ENCODE measurements at places on chromosomes 7 and 10.
A peak's percentile ranks its signal among the peaks of the same experiment; 100 is the strongest.

GRCh38 chr7:92413550-92413949 lies 33.7 kb upstream of the GATAD1 start:
- DNase-seq, result no peak

GRCh38 chr10:127449490-127449889 lies 99.6 kb upstream of the NPS start:
- DNase-seq, result no peak

DNA sequence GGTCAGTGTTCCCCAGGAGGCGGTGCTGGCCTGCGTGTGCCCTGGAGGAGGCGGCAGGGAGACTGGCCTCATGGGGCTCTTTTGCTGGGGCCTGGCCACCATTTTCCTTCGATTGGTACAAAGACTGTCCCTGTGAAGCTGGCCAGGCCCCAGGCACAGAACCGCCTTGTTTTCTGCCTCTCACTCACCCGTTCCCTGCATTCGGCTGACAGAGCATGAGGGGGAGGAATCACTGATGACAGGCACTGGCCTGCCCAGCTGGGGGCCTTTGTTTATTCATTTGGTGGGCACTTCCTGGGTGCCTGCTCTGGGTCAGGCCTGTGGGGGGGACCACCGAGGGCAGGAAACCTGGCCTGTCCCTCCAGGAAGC lies 139.2 kb downstream of the FAM53B start:
- DNase-seq, result no peak

GRCh38 chr10:62958980-62959379 lies 142.8 kb upstream of the EGR2 start:
- DNase-seq, result no peak

DNA sequence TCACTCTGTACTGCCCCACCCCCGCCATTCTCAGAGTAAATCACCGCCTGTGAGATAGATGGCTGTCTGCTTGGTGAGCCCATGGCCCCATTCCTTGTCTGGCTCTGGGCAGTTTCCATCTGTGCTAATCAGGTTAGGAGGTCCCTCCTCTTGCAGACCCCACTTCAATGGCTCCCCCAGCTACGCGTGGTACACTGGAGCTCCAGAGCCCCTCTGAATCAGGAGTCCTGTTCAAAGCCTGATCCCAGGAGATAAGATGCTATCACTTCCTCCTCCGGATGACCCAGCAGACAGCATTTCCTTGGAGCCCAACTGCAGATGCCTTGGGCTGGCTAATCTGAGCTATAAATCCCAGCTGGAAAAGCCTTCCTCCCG lies 122.3 kb downstream of the SH3PXD2A start:
- peak; percentile 68 for DNase-seq

DNA sequence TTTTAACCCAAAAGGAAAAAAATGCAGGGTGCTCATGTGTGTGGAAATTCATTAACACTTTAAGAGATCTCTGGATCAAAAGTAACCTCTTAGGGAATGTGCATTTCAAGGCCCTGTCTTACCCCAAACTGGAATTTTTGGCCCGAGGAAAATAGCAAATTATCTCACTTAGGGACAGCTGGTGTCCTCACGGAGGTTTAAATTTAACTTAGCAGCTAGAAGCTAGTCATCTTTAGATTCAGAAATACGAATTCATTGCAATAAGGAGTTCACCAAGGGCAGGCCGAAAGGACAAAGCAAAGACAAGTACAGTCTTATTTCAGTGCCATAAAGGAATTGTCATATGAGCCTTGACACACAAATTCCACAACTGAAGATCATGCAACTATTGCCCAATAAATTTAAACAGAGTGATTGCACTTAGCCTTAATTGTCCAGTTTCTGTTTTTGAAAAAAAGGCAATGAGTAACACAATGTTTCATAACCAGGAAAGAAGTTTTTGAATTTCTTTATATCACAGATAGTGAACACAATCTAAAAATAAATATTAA lies 22.4 kb upstream of the SEMA3C start:
- peak; percentile 36 for DNase-seq

- no peak for DNase-seq
Observed at GRCh38 chr7:138396251-138397070, 63.6 kb upstream of the TRIM24 start.

DNA sequence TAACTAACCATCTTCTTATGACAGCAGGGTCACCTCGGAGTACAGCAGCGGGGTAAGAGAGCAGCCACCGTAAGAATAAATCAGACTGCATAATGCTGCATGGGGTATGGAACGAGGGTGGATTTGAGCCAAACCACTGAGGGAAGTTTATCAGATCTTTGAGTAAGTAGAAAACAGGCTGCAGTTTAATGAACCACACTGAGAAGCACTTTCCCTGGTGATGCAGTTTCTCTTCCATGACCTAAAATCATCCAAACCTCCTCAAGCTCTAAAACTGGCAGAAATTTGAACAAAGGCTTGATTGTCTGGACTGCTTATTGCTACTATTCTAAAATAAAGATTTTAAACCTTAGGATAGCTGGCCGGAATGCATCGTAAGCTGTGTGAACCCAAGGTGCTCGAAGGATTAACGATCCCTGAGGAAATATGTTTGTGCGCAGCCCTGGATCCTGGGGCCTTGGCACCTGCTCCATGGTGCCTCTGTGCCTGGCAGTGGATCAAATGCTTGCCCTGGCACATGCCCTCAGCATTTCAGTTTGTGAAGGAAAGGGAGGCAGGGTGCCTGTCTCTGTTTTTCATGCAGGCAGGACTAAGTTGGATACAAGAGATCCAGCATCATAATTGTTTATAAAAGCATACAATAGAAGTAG lies 322.7 kb downstream of the LHFPL3 start:
- DNase-seq, result no peak

GRCh38 chr10:103734731-103735130 lies 120.6 kb downstream of the SH3PXD2A start:
- DNase-seq, result no peak

DNA sequence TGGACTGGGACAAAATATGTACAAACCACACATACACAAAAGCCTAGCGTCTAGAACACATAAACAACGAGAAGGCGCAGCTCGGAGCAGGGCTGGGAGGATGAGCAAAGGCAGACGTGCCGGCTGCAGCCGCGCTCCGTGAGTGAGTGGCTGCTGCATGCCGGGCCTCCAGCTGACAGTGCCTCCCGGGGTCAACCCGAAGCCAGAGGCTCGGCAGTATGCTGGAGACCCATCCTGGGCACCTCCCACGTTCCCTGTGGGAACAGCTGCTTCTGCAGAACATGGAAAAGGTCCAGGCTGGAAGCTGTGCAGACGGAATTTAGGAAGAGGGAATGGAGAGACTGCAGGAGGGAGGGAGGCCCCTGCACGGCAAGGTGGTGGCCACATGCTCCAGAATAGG lies 3.6 kb upstream of the GPR146 start:
- DNase-seq, result no peak

- DNase-seq, result no peak
Observed at GRCh38 chr7:71988201-71988600, 423.9 kb downstream of the CALN1 start.

- DNase-seq, result peak; percentile 88
Observed at GRCh38 chr7:99244939-99245338, 27.7 kb upstream of the MYH16 start.

- peak; percentile 50 for DNase-seq
Observed at GRCh38 chr10:89373916-89374711, 3.7 kb upstream of the IFIT1B start.

DNA sequence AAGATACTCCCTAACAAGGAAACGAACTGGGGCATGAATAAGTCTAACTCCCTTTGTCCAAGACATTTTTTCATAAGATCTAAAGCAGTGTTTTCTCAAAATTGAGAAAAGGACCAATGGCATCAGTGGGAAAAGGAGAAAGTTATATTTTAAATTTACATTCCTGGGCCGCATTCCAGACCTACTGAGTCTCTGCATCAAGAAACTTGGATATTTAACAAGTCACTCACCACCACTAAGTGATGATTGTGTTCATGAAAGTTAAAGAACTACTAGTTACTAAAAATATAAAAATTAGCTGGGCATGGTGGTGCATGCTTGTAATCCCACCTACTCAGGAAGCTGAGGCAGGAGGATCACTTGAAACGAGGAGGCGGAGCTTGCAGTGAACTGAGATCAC lies 149.6 kb upstream of the MEOX2 start:
- DNase-seq, result no peak

GRCh38 chr7:30814700-30815387 lies 43.6 kb downstream of the MINDY4 start:
- DNase-seq, result no peak

- DNase-seq, result no peak
Observed at GRCh38 chr7:73833251-73833919, 2.6 kb downstream of the CLDN4 start.

DNA sequence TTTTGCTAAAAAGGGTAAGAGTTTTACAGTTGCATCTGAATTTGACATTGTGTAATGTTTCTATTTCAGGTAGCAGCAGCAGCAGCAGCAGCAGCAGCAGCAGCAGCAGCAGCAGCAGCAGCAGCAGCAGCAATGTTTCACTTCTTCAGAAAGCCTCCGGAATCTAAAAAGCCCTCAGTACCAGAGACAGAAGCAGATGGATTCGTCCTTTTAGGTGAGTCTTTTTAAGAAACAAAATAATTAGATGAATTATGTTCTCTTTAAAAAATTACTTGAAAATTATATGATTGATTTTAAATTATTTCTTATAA lies 32.6 kb downstream of the UMAD1 start:
- no peak for DNase-seq

DNA sequence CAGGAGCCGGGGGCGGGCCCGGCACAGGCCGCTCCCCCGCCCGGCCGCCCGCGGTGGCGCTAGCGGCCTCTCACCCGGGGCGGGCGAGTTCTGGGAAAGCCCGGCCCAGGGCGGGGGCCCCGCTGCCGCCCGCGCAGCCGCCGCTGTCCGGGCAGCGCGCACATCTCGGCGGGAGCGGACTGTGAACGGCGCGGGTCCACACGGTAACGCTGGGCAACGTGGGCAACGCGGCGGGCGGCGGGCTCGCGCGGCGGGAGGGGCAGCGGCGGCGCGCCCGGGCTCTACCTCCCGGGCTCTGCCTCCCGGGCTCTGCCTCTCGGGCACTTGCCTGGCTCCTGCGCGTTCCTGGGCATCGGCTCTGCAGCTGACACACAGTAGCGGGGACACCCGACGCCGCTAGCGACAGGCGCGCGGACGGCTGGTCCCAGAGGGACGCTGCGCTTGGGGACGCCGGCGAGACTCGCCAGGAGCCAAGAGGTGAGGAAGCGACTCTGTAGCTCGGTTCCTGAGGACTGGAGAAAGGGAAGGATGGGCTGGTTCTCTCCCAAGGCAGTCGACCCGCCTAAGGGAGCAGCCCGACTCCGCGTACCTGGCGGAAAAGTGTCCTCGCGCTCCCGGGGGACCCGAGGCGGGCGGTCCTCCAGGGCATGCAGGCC lies at the start of gene PLCE1:
TSS of gene PLCE1 (plus strand) at position 150 of the 656 bp plus-strand sequence. CDS start 37,116 bp downstream, outside the sequence.
- DNase-seq, result no peak

GRCh38 chr7:15886626-15887025 lies 200.1 kb upstream of the MEOX2 start:
- no peak for DNase-seq

DNA sequence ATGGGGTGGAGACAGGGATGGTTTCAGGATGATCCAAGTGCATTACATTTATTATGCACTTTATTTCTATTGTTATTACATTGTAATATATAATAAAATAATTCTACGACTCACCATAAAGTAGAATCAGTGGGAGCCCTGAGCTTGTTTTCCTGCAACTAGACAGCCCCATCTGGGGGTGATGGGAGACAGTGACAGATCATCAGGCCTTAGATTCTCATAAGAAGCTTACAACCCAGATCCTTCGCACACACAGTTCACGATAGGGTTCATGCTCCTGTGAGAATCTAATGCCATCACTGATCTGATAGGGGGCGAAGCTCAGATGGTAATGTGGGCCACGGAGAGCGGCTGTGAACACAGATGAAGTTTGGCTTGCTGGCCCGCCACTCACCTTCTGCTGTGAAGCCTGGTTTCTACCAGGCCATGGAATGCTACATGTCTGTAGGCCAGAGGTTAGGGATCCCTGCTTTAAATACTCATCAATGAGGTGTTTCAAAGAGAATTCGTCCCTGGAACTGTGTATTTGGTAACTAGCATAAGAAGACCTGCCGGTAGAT lies 21.2 kb upstream of the PRKCQ start:
- DNase-seq, result no peak

- peak; percentile 7 for DNase-seq
Observed at GRCh38 chr7:148084138-148084537, 506.4 kb upstream of the C7orf33 start.

DNA sequence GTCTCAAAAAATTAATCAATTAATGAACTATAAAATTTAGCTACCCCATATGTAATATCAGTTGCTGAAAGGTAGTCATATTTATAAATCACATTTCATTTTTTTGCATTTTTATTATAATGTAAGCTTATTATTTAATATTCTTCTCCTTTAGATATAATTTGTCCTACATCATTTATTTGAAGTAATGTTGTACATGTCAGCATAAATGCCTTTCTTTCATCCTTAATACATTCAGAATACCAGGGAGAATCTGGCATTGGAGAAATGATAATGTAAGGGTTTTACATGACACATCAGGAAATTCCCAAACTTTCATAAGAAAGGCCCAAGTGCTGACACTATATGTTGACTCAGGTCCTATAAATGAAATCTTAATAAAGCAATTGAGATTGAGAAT lies 742.1 kb downstream of the CNTNAP2 start:
- DNase-seq, result no peak

DNA sequence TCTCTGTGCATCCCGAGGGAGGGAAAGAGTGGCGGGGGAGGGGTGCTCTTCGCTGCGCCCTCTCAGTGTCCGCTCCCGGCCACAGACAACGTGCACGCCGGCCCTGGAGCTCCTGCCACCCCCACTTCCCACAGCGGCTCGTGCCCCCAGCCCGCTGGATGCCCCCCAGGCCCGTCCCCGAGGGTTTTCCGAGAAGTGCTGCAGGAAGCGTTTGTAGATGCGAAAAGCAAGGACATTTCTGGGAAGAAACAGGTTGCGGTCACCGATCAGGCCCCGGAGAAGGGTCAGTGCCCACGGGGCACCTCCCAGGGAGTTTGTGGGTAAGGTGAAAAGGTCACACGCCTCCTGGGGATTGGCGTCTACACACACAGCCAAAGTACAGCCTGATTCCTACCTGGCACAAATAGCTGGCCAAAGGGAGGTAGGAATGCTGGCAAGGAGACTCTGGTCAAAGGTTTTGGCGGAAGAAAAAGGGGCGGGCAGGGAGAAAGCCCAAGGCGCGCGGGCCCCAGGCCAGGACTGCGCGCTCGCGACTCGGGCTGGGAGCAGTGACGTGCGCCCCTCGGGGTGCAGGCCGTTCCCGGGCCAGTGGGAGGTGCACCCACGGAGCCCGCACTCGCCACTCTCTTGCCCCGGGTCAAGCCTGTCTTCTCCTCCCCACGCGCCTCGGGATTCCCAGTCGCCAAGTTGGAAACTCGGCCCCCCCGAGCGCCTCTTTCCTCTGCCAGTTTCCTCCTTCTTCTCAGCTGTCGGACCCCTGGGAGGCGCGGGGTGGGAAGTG lies 1.5 kb upstream of the NRP1 start:
- DNase-seq, result no peak

GRCh38 chr10:16673443-16673842 lies 143.8 kb downstream of the RSU1 start:
- DNase-seq, result no peak

DNA sequence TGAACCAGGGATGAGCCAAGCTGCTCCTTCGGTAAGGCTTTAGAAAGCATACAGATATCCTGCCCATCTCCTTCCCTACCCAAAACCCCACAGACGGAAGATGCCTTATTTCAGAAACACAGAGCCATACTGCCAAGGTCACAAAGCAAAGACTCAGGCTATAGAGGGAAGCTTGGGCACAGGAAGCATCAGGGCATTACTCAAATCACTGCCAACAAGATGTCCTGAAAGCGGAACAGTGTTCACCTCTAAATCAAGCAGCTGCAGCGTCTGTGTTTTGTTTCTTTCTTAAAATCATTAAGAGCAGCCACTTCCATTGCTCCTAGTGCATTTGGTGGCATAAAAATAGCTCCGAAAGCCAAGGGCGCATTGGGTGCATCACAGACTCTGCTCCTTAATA lies 307.3 kb downstream of the SORCS1 start:
- no peak for DNase-seq

GRCh38 chr10:62769574-62770242 lies 34.8 kb upstream of the ADO start:
- no peak for DNase-seq

Data from kidney capillary endothelial cell (primary cell).